Activated naive CD4-positive, alpha-beta T cell treated with anti-CD3 and anti-CD28 coated beads, Interleukin-2, amount 10 ng/mL, durations not matched to agents 5 hours and 36 hours (primary cell): ENCODE measurements at places on chromosomes 16 and 17. TPM values are rescaled to one million over a fixed set of nuclear protein-coding genes. Genes with fewer than 3 reads are reported as not detected.

Gene CTRB1
- total RNA-seq: not detected

Gene QRICH2
- total RNA-seq: 2.2 TPM

Gene OR4D1
- total RNA-seq: 0.91 TPM

Gene C17orf78
- total RNA-seq: not detected

Gene PRR15L
- total RNA-seq: not detected

Gene PIPOX
- total RNA-seq: 2.0 TPM
